ENCODE measurements at places on chromosomes 11 and 22. TPM values are rescaled to one million over a fixed set of nuclear protein-coding genes. Genes with fewer than 3 reads are reported as not detected.

GRCh38 chr22:31846161-31847115 is 92.6 kb downstream of the DEPDC5 start:
- peak; percentile 57 for DNase-seq

- DNase-seq, result no peak
These were observed 574 bp downstream of the PRSS23 start for GRCh38 chr11:86800960-86801272.

GRCh38 chr11:44080951-44081350 is 14.5 kb upstream of the EXT2 start:
- no peak for DNase-seq

The TESMIN gene
- total RNA-seq, result not detected

The COA4 gene
- 70.8 TPM for total RNA-seq

The CCDC87 gene
- 0.45 TPM for total RNA-seq

- DNase-seq, result no peak
These were observed 76.5 kb upstream of the SYT13 start for GRCh38 chr11:45362636-45363035.

The IFT27 gene
- 29.1 TPM for total RNA-seq

The ALG9 gene
- 41.7 TPM for total RNA-seq

- DNase-seq, result no peak
These were observed 120.6 kb downstream of the MICAL3 start for GRCh38 chr22:17903564-17904295.

DNA sequence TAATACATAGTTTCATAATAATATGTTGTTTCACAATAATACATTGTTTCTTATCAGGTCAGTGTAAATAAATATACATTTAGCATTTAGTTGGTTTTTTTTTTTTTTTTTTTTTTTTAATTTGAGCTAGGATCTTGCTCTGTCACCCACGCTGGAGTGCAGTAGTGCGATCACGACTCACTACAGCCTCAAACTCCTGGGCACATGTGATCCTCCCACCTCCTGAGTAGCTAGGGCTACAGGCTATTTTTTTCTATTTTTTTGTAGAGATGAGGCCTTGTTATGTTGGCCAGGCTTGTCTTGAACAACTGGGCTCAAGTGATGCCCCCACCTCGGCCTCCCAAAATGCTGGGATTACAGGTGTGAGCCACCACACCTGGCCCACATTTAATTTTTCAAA is 43.5 kb downstream of the MIAT start:
- DNase-seq, result no peak

DNA sequence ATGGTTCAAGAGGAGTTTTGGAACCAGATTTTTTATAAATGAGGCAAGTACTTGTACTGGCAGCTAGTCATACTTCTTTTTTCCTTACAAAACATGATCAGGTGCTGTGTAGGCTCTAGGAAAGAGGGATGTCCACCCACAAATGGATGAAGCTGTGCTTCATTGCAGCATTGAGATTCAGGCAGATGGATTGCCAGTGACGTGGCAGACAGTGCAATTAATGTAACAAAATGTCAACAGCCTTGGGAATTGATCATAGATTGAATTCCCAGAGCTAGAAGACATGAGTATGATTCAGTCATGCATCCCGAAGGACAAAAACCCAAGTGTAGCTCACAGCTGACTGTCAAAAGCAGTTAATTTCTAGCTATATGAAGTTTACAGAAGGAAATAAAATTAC is 99.2 kb upstream of the RASSF10 start:
- DNase-seq, result no peak

DNA sequence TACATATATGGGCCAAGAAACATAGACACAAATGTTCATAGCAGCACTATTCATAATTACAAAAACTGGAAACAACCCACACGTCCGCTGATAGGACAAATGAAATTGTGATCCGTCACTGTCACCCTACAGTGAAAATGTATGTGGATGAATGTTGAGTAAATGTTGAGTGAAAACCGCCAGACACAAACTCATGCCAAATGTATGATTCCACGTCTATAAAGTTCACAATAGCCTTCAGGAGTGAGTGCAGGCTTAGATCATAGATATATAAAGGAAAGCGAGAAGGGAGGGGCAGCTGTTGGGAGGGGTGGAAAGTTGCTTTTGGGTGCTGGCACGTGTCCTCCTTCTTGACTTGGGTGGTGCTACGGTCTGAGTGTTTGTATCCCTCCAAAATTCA is 33.6 kb downstream of the DBX1 start:
- peak; percentile 41 for DNase-seq

The CHST1 gene
- 0.82 TPM for total RNA-seq

The POLDIP3 gene
- 34.1 TPM for total RNA-seq

The HIPK3 gene
- total RNA-seq, result 369 TPM

The KLHDC7B gene
- total RNA-seq, result 2.4 TPM

Measured in fibroblast of the aortic adventitia (primary cell).